DMS79 treated with DMSO at 0.1 percent for 48 hours (cell line): ENCODE measurements at places on chromosomes 1 and 21.

DNA sequence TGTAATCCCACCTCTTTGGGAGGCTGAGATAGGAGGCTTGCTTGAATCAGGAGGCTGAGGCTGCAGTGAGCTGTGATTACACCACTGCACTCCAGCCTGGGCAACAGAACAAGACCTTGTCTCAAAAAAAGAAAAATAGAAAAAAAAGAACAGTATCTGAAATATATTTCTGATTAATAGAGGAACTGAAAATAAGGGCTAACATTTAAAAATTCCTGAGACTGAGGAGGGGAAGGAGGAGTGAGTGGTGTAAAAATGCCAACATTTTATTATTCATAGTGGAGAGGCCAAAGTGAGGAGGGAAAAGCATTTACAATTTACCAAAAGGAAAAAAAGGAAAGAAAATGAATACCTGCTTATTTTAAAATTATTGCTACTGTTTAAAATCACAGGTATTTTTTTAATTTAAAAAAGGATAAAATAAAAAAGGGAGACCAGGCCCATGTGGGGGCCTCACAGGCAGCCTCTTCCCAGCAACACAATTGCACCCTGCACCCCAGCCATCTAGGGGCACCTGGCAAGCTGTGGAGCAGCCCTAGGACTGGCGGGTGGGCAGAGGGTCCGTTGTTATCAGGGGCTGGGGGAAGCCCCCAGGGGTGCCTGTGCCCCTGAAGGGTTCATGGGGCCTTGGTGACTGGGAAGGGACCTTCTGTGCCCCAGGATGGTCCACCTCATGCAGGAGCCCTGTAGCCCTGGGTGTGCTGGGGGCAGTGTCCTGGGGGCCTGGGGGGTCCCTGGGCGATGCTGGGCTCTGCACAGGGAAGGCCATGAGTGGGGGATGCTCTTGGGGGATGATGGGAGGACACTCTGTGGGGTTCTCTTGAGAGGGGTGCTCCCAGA, 34.8 kb upstream of the ADARB1 start:
- no peak for DNase-seq

GRCh38 chr21:39004634-39005501, 178.4 kb downstream of the PSMG1 start:
- no peak for DNase-seq

DNA sequence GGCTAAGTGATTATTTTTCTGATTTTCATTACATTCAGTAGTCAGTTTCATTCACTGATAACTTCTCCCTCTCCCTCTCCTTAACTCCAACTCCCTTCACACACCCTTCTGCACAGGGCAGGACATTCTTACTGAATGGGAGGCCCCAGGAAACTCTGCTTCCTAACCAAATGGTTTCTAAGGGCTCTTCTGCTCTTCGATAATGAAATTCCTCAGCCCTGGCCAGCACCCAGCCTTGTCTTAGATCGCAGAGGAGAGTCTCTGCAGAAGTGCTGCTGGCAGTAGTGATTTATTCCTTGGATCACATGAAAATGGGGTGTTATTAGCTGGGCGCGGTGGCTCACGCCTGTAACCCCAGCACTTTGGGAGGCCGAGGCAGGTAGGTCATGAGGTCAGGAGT, 16.4 kb downstream of the PLEKHM2 start:
- no peak for DNase-seq

DNA sequence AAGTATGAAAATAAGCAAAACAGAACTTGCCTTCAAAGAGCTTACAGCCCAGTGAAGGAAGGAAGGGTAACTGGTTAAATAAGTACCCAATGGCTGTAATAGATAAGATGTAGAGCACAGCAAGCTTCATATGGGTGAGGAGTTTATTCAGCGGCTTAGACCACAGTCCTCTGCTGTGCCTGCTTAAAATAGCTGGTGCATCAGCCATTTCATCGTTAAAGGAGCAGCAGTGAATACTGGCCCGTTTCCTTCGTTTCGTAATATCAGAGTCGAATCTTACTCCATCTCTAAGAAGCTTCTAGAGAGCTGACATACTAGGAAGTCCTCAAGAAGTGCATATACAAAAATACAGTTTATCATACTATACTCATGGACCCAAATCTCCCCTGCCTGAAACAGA, 286.5 kb downstream of the NFIA start:
- no peak for DNase-seq
